D721Med (cell line): ENCODE measurements at places on chromosomes 16 and 17.

- no peak for DNase-seq
Observed at GRCh38 chr17:77783991-77784820, 174.3 kb upstream of the TNRC6C start.

DNA sequence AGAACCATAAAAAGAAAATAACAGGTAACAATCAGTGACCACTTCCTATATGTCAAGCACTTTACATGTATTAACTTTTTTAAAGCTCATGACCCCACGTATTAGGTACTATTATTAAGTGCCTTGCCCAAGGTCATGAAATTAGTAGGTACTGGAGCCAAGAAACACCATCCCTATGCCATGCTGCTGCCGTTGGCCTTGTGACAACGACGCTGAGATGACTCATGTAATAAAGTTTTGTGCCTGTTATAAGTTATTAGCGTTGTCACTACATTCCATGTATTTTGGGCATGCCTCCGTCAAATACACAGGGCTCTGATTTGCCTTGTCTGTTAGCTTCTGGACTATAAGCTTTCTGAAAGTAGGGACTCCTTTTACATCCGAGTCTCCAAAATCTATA is 1.4 kb downstream of the BBS2 start:
- no peak for DNase-seq

- DNase-seq, result no peak
Observed at GRCh38 chr17:35169835-35170363, 22.3 kb downstream of the UNC45B start.

DNA sequence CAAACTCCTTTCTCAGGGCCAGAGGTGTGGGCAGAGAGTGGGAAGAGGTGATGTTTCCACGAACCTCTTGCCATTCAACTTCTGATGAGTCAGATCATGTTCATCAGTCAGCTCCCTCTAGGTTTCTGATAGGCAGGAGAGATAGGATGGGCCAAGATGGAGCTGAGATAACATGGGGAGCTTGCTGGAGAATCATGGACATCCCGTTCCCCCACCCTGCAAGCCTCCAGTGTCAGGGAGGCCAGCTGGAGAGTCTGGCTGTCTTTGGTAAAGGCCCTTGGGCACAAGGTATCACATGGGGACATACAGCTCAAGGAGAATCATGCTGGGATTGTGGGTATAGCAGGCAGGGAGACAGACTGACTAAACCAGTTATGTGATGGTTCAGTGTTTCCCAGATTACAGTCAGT is 136.0 kb upstream of the IRX3 start:
- no peak for DNase-seq

GRCh38 chr16:57476546-57477410 is 9.5 kb downstream of the DOK4 start:
- DNase-seq, result no peak

DNA sequence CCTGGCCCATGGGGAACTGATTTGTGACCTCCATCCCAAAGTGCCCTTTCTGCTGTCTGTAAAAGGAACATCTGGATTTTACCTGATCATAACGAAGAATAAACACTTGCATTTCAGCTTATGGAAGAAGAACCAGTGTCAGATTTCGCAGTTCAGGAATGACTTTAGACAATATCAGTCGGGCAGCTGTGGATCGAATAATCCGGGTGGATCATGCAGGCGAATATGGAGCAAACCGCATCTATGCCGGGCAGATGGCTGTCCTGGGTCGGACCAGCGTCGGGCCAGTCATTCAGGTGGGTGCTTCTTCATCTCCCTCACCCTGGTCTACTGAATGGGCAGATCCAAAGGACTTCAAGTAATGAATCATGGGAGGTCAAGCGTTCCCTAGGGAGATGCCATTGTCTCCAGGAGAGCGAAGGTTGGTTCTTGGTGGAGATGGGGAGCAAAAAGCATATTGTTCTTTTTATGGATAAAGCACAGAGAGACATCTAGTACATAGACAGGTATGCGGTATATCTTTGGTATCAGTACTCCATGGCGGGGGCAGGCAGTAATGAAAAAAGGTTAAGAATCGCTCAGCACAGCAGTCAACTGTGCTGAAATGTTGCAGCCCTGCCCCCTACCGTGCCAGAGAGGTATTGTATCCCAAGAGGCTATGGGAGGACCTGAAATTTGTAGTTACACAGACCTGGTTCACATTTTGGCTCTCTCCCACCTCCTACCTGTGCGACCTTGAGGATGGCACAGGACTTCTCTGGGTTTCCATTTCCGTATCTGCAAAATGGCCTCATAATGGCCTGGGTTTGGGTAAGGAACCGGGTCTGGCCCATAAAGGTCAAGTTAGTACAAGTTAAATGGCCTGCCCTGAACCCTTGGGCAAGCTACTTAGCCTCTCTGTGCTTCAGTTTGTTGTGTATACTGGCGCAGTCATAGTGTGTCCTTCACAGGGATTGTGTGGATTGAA is 4.7 kb downstream of the COQ7 start:
- DNase-seq, result no peak

- DNase-seq, result no peak
Observed at GRCh38 chr17:66952031-66952524, 12.4 kb upstream of the CACNG4 start.

- no peak for DNase-seq
Observed at GRCh38 chr17:64339516-64340490, 50.9 kb downstream of the PECAM1 start.

DNA sequence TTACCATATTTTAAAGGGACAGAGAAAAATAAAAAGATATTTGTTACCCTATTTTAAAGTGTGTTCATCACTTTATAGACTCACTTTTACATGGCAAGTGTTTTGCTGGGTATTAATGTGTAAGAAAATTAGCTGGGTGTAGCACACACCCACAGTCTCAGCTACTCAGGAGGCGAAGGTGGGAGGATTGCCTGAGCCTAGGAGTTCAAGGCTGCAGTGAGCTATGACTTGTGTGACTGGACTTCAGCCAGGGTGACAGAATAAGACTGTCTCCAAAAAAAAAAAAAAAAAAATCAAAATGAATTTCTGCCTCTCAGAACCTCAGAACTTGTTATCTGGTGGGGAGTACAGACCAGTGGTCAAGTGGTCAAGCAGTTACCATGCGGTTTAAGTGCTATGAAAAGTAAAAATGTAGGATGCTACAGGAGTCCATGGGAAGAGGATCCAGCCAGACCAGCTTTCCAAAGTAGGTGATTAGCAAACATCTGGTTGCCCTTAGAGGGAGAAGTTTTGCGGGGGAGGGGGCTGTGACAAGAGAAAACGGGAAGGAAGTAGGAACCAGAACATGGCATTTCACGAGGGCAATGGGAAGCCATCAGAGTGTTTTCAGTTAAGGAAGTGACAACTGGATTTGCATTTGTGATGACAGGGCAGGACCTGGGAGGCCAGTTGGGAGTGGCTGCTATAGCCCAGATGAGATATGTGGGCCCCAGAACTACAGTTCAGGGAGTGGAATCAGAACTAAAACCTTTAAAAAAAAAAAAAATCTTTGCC is 13.9 kb downstream of the CNEP1R1 start:
- no peak for DNase-seq

DNA sequence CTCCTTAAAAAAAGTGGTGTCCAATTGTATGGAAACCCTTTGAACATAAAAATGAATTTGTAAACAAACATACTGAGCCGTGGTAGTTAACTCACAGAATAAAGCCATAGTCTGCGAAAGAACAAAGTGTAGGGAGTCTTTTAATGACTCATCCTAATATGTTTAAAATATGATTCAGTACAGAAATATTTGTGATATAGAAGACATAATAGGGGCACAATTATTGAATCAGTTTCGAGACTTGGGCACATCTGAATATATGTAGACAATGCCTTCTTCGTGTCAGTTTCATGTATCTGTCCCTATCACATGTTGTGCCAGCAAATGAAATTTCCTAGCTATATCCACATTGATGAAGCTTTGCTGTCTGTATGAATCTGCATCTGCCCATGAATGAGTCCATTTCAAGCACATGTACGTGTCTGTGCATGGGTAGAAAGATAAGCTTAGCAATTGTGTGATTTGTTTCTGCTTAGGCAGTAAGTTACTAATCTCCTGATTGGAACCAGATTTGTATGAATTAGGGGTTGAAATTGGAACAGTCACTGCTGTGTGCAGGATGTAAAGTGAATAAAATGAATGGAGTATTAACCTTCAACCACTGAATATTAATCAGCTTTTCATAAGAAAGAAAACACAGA is 112.5 kb upstream of the SOX9 start:
- no peak for DNase-seq

DNA sequence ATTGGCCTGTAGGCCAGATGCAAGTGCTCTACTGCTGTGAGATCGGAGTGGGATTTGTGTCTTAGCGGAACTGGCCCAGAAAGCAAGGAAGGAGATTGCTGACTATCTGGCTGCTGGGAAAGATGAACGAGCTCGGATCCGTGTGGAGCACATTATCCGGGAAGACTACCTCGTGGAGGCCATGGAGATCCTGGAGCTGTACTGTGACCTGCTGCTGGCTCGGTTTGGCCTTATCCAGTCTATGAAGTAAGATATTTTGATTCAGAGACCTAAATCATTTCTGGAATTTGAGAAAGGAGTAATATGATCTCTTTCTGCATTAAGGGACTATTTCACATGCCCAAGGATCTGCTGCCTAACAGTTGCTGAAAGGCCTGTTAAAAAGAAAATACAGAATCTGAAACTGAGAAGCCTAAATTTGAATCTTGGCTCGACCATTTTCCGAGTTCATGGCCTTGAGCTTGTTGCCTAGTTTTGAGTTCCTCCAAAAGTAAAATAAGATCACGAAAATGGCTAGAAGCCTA is 21.1 kb downstream of the IST1 start:
- DNase-seq, result no peak

GRCh38 chr16:51994597-51994996 is 552.3 kb downstream of the TOX3 start:
- DNase-seq, result no peak

GRCh38 chr17:36971508-36971907 is 22.8 kb downstream of the AATF start:
- DNase-seq, result no peak

GRCh38 chr16:8555400-8555799 is 34.9 kb downstream of the TMEM114 start:
- DNase-seq, result no peak
